NAMALWA (cell line): ENCODE measurements at places on chromosomes 5 and 9.

- DNase-seq: no peak
Observed at GRCh38 chr5:120164986-120165385, 299.1 kb upstream of the PRR16 start.

DNA sequence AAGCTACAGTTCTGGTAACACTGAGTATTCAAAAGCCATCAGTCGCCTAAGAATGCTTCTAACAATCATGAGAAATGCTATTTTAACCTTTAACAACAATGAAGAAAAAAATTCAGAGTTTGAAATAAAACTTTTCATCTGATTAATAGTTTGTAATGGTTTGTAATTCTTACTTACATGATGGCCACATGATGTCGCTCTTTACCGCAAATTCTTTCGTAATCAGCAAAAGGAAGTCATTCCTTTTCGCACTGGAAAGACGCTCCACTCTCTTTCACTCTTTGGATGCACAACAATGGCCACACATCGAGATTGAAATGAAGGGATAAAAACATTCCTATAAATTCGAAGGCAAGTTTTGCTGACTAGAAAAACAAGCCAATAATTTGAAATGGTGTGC is at the start of gene PCDHA7:
Gene PCDHA7 (plus strand): TSS at position 277 of the 400 bp plus-strand sequence. CDS start 115 bp downstream, at position 392.
- DNase-seq: no peak

GRCh38 chr9:121857928-121858327 is 206.5 kb downstream of the DAB2IP start:
- no peak for DNase-seq

- DNase-seq: no peak
Observed at GRCh38 chr5:14400085-14400484, 181.5 kb upstream of the OTULINL start.

DNA sequence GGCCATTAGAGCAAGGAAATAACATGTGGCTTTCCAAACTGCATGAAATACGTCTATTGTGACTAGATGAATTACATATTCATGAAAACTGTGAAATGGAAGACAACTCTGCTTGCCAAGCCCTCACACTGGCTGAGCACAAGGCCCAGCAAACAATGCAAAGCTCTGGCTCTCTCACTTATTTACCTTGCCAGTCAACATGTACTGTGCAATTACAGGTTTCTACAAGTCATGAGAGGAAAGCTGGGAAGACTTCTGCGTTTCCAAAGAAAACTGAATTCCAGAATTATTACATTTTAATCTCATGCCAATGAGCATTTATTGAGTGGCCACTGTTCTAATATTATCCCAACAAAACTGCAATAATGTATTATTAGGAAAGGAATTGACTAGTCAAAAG is 12.1 kb upstream of the C5orf63 start:
- DNase-seq: no peak

GRCh38 chr5:153159616-153160015 is 330.9 kb upstream of the GRIA1 start:
- no peak for DNase-seq

- peak; percentile 43 for DNase-seq
Observed at GRCh38 chr9:120531683-120532300, 48.2 kb downstream of the CDK5RAP2 start.
